ENCODE measurements at places on chromosomes 16 and 17.

GRCh38 chr17:80023481-80024205, 12.0 kb downstream of the TBC1D16 start:
- no peak for DNase-seq

- no peak for DNase-seq
Observed at GRCh38 chr16:60655514-60656153, 1380.6 kb downstream of the CDH8 start.

- no peak for DNase-seq
Observed at GRCh38 chr17:13646411-13646810, 44.7 kb upstream of the HS3ST3A1 start.

GRCh38 chr17:81206166-81206565, 16.6 kb downstream of the CEP131 start:
- no peak for DNase-seq

DNA sequence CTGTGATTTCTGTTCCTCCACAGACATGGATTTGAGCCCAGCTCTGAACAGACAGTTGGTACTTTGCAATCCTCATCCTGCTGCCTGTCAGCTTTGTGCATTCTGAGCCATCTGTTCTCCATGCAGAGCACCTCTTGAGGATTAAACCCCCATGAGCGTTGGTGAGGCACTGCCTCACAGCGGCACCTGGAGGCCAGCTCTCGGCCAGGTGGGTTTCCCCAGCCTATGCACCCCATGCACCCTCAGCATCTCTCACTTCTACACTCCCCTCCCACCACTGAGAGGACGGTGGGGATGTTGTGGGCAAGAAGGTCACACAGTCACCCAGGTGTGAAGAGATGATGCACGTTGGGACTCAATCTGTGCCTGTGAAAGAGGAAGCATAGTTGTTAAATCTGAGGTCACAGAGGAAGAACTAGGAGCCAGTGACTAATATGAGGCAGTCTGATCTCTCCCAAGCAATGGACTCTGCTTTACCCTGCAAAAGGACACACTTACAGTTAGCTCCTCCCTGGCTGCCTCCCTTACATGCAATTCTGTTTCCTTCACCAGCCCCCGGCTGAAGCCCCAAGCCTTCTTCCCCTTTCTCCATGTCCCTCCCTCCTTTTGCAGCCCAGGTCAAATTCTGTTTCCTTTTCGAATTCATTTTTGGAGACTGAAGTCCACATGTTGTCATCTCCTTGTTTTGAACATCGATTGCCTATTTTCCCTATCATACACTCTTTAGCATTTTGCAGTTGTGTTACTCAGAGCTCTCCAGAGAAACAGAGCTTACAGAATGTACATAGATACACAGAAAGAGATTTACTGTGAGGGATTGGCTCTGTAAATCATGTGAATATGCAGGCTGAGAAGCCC, 58.5 kb downstream of the HS3ST3B1 start:
- DNase-seq = no peak

DNA sequence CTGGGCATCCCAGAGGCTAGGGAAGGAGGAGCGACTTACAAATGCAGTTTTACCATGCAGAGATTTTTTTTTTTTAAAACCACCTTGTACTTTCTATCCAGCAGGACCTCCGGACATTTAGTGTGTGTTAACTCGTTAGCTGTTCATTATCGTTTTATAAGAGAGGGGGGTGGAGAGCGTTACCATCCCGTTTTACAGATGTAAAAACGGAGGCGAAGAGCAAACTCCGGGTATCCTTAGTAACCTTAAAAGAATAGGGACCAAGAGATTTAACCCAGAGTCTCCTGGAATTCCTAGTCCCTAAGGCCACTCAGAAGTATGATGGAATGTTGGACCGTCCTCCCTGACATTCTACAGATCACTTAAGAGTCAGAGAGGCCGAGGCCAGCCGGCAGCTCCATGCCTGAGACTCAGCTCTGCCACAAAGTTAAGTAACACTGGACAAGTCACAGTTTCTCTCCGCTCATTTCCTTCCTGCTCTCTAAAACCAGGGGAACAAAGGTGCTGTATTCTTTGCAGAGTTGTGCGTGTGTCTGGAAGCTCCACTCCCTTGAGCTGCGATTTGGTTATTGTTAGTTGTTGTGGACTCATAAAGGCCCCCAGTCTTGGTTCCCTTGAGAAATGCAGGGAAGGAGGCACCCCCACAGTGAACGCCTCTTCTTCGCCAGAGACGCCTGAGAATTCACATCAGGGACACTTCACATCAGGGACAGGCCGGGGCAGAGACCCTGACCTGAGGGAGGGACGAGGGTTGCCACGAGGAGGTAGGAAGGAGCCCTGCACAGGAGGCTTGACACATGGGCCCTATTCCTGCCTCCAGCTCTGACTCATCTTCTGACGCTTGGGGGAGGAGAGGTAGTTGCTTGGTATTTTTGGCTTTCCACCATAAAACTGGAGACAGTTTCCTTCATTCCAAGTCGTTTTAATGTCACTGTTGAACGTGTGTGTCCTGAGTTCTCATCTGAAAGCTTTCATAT, 1.2 kb downstream of the DUSP14 start:
- no peak for DNase-seq

DNA sequence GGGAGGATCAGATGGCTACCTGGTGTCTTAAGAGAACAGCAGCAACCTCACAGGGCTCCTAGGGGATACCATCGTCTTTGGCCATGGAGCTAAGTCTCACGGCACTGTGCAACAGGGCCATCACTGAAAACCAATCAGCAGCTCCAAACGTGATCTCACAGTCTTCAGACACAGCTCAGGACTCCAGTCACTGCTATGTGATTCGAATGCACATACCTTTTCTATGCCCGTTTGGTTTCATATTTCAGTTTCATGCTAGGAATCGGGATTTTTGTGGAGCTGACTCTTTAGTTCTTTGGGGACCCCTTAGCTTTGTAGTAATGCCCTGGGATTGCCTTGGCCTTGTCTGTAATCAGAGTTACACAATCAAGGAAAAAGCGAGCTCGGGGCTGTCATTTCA, 162.8 kb upstream of the CDH11 start:
- DNase-seq = no peak

Measured in stimulated activated CD8-positive, alpha-beta memory T cell treated with anti-CD3 and anti-CD28 coated beads, Interleukin-4, amount 100 ng/mL, for 4 hours (primary cell).